Neural crest cell (in vitro differentiated cells): ENCODE measurements at places on chromosomes 13 and 19. TPM values are rescaled to one million over a fixed set of nuclear protein-coding genes. Genes with fewer than 3 reads are reported as not detected.

DNA sequence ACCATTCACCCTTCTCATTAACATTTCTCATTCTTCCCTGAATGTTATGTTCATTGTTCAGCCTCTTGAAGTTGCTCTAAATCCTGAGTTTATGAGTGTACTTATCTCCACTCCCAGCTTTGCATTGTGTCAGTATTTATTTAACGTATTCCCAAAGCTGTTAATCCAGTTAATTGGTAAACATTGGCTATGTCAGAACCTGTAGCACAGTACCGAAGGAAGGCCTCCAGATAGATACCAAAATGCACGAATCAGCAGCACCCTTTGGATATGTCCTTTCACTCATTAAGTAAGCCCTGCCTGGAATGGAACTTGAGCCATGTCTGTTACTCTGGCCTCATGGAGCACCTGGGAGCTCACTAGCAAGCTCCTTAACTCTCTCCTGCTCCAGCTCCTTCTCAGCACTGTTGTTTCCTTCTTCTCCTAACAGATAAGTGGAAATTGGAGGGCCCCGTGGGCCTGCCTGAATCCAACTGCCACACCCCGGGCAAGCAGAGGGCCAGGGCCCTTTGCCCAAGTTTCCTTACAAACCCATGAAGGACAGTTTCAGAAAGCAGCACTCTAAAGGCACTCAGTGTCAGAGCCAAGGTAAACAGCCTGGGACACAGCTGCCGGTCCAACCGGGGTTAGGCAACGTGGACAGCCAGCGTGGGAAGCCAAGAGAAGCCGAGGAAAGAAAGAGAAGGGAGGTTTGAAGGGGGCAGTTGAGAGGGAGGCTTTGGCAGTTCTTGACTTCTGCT, 155.0 kb upstream of the SERP2 start:
- no peak overlapping the region for H3K4me3 ChIP-seq
- H3K27me3 ChIP-seq = no peaks in the 10 kb centered on the region
- no peaks in the 10 kb centered on the region for H3K36me3 ChIP-seq
- H3K27ac ChIP-seq = no peak overlapping the region

DNA sequence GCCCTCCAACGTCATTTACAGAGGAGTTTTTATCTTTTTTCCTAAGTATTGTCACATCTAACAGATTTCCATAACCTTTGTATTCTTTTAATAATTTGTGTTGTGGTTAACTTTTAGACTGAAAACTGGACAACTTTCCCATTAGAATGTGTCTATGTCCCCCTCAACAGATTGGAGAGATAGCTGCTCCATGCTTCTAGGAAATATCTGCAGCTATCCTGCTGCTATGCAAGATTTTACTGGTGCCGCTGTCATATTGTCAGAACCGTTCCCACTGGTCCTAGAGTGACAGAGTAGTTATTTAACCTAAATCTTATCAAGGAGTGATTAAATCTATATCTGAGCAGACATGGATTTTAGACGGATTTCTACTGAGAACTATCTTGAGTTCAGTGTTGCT, 130.0 kb downstream of the MAB21L1 start:
- peaks cover 43% of the 10 kb centered on the region for H3K4me1 ChIP-seq
- no peaks in the 10 kb centered on the region for H3K27me3 ChIP-seq
- no peak for DNase-seq
- H3K27ac ChIP-seq = no peak overlapping the region
- H3K36me3 ChIP-seq = no peaks in the 10 kb centered on the region

GRCh38 chr19:38684078-38684861, 36.8 kb downstream of the ACTN4 start:
- H3K36me3 ChIP-seq = peaks cover 14% of the 10 kb centered on the region
- peaks cover 57% of the 10 kb centered on the region for H3K4me1 ChIP-seq
- DNase-seq = no peak
- H3K4me3 ChIP-seq = no peak overlapping the region
- H3K27ac ChIP-seq = peak overlapping the region; percentile 71

DNA sequence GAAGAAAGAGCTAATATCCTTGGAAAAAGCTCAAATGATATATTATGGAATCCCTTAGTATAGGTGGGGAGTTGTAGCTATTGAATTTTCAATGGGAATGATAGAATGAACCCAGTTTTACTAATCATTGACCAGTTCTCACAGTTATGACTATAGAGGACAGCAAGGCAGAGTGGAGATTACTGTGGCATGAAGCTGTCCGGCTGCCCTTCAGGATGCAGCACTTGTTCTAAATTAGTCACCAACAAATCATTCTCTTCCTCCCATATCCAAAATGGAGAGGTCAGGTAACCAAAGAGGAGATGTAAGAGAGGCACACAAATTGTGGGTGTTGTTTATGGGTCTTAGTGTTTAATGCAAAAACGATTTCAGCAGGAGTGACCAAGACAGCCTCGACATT, 1490.0 kb upstream of the MIR17HG start:
- no peak overlapping the region for H3K27ac ChIP-seq
- H3K4me1 ChIP-seq = no peaks in the 10 kb centered on the region
- no peaks in the 10 kb centered on the region for H3K36me3 ChIP-seq

GRCh38 chr19:591099-591958, 1.6 kb downstream of the HCN2 start:
- peaks cover 62% of the 10 kb centered on the region for H3K27me3 ChIP-seq
- peak overlapping the region; percentile 70 for H3K4me3 ChIP-seq
- peak; percentile 39 for DNase-seq
- H3K36me3 ChIP-seq = no peaks in the 10 kb centered on the region
- H3K27ac ChIP-seq = peak overlapping the region; percentile 75

DNA sequence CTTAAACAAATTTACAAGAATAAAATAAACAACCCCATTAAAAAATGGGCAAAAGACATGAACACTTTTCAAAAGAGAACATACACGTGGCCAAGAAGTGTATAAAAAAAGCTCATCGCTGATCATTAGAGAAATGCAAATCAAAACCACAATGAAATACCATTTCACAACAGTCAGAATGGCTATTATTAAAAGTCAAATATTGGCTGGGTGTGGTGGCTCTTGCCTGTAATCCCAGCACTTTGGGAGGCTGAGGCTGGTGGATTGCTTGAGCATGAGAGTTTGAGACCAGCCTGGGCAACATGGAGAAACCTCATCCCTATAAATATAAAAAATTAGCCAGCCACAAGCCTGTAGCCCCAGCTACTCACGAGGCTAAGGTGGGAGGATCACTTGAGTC, 89.9 kb downstream of the UBL3 start:
- no peak overlapping the region for H3K27ac ChIP-seq
- H3K27me3 ChIP-seq = no peaks in the 10 kb centered on the region
- peaks cover 5% of the 10 kb centered on the region for H3K4me1 ChIP-seq
- no peak for DNase-seq

- peaks cover 19% of the 10 kb centered on the region for H3K4me1 ChIP-seq
- H3K4me3 ChIP-seq = no peak overlapping the region
Observed at GRCh38 chr13:106284358-106284757, 251.1 kb downstream of the EFNB2 start.

DNA sequence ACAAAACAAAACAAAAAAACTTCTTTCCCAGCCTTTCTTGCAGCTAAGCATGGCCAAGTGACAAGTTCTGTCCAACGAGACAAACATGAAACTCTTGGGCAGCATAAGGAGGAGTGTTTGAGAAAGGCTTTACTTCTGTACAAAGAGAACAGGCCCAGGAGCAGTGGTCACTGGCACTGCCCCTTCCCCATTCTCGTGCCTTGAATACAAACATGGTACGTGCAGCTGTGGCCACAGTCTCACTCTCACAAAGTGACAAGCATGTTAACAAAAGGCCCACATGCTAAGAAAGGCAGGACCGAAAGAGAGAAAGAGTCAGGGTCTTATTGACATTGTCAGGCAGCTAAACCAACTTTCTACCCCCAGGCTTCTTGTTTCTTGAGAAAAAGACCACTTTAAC, 19.8 kb upstream of the SLC25A30 start:
- peak overlapping the region; percentile 62 for H3K27ac ChIP-seq
- H3K4me3 ChIP-seq = no peak overlapping the region
- peaks cover 7% of the 10 kb centered on the region for H3K4me1 ChIP-seq
- no peaks in the 10 kb centered on the region for H3K27me3 ChIP-seq

DNA sequence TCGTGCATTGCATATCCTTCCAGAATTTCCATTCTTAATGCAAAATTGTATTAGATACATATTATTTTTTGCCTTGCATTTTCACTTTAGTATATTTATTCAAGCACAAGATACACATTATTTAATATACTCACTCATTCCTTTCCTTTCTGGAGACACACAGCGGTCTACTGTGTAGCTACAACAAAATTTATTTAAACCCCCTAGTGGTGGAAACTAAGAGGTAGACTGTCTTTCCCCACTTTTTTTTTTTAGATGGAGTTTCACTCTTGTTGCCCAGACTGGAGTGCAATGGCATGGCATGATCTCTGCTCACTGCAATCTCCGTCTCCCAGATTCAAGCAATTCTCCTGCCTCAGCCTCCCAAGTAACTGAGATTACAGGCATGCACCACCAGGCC, 2040.3 kb upstream of the PCDH20 start:
- H3K27ac ChIP-seq = no peak overlapping the region
- H3K4me1 ChIP-seq = no peaks in the 10 kb centered on the region
- H3K4me3 ChIP-seq = no peak overlapping the region
- no peaks in the 10 kb centered on the region for H3K27me3 ChIP-seq
- DNase-seq = no peak

GRCh38 chr19:3515891-3516422, 9.8 kb downstream of the FZR1 start:
- peaks cover under 1% of the 10 kb centered on the region for H3K36me3 ChIP-seq
- H3K27ac ChIP-seq = peak overlapping the region; percentile 43
- no peak overlapping the region for H3K4me3 ChIP-seq
- H3K4me1 ChIP-seq = no peaks in the 10 kb centered on the region
- no peaks in the 10 kb centered on the region for H3K27me3 ChIP-seq

- no peak for DNase-seq
- H3K36me3 ChIP-seq = no peaks in the 10 kb centered on the region
- H3K4me1 ChIP-seq = peaks cover 22% of the 10 kb centered on the region
- no peak overlapping the region for H3K27ac ChIP-seq
- no peak overlapping the region for H3K4me3 ChIP-seq
Observed at GRCh38 chr19:56124578-56124977, 3.5 kb upstream of the ZNF787 start.

GRCh38 chr13:95494082-95494681, 58.3 kb upstream of the CLDN10 start:
- no peak overlapping the region for H3K27ac ChIP-seq
- H3K4me1 ChIP-seq = no peaks in the 10 kb centered on the region
- no peaks in the 10 kb centered on the region for H3K36me3 ChIP-seq
- no peaks in the 10 kb centered on the region for H3K27me3 ChIP-seq

GRCh38 chr19:15378534-15379082, 979 bp downstream of the AKAP8 start:
- peaks cover 2% of the 10 kb centered on the region for H3K36me3 ChIP-seq
- peak; percentile 22 for DNase-seq
- H3K4me1 ChIP-seq = peaks cover 38% of the 10 kb centered on the region
- H3K4me3 ChIP-seq = peak overlapping the region; percentile 99
- H3K27ac ChIP-seq = peak overlapping the region; percentile 93

DNA sequence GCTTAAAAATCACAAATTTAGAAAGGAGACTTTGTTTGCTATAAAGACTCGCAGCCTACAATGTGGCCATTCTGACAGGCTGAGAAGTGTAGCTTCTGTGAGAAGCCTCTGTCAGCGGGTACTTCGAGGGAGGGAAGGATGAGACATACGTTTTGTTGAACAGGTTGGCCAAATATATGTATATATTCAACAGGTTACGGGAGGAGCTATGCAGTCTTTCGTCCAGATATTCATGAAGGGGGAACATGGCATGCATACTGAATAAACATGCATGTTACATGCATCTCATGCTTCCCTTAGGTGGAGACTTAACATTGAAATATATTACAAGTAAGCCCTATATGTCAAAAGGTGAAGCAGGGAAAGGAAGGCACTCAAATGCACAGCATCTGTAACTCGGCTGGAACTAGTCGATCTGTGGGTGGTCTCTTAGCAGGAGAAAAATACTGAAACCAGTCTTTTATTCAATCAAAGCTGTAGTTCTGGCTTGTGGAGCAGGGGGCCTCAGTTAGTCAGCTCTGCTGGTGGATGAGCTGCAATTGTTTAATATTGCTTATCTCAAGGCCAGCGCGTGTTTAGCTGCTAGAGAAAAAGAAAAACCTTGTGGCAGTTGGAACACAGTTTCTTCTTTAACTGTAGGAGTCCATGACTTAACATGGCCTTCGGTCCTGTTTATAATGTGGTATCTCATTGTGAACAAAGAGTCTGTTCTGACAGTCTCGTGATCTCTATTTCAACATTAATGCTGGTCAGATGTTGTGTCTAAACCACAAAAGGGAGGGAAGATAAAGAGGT, 94.3 kb downstream of the FAM216B start:
- H3K4me3 ChIP-seq = no peak overlapping the region
- H3K4me1 ChIP-seq = peaks cover 24% of the 10 kb centered on the region
- no peaks in the 10 kb centered on the region for H3K36me3 ChIP-seq
- H3K27ac ChIP-seq = no peak overlapping the region
- H3K27me3 ChIP-seq = peaks cover 52% of the 10 kb centered on the region

DNA sequence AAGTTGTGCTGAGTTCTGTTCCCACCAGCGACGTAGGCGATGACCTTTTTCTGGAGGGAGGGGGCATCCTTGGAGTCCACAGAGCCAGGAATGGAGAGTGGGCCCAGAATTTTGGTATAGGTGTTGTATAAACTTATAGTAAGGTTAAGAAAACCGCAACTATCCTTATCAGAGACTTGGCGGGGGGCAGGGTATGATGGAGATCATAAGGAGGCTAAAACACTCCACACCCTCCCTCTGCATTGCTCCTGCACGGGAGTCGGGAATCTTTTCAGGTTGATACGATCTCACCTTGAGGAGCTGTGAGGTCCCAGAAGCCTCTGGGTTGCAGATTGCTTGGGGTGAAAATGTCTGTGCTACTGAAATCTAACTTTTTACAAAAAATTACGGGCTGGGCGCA, 6.3 kb upstream of the CEACAM19 start:
- H3K27me3 ChIP-seq = no peaks in the 10 kb centered on the region
- no peak for DNase-seq
- H3K4me3 ChIP-seq = no peak overlapping the region
- no peaks in the 10 kb centered on the region for H3K4me1 ChIP-seq
- H3K27ac ChIP-seq = no peak overlapping the region

Gene NCAN
- total RNA-seq = 12.3 and 13.8 TPM in 2 replicates

Gene ZIM2
- total RNA-seq = not detected in 2 replicates

Gene ZNF480
- 24.7 and 25.2 TPM in 2 replicates for total RNA-seq

Gene OR7A5
- total RNA-seq = not detected in 2 replicates

Gene ZNF524
- total RNA-seq = 6.1 and 6.7 TPM in 2 replicates

Gene NLRP7
- not detected in 2 replicates for total RNA-seq

Gene ITPKC
- 12.8 and 13.9 TPM in 2 replicates for total RNA-seq

Gene KIR2DL1
- not detected in 2 replicates for total RNA-seq
